ENCODE measurements at places on chromosomes 16 and 17.

DNA sequence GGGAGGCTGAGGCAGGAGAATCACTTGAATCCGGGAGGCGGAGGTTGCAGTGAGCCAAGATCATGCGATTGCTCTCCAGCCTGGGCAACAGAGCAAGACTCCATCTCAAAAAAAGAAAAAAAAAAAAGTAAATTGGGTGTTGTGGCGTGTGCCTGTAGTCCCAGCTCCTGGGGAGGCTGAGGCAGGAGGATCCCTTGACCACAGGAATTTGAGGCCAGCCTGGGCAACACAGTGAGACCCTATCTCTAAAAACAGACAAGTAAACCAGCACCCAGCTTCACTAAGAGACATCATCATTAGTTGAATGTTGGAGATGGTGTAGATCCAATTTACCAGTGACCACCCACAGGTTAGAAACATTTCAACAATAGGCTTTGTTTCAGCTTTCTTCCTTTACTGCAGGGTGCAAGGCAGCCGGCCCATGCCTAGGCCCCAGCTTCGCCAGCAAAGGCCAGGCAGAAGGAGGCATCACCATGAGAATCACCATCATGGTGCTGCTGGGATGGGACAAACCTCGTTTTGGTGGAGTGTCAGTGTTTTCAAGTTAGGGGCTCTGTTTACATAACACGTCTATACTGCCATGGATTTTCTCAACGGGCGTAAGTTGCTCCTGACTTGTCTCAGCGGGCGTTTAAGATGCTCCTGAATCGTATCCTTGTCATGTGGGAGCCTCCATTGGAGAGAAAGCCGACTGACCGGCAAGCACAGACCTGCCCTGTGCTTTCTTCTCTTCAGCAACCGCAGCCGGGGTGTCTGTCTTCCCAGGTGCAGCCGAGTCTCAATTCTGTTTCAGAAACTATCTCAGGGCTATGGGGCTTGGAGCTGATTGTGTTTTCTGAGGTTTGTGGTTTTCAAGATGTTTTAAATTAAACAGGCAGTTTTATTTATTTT lies 7.3 kb downstream of the TCF25 start:
- no peak for DNase-seq

GRCh38 chr16:84836234-84836647 lies 16.5 kb downstream of the CRISPLD2 start:
- no peak for DNase-seq

DNA sequence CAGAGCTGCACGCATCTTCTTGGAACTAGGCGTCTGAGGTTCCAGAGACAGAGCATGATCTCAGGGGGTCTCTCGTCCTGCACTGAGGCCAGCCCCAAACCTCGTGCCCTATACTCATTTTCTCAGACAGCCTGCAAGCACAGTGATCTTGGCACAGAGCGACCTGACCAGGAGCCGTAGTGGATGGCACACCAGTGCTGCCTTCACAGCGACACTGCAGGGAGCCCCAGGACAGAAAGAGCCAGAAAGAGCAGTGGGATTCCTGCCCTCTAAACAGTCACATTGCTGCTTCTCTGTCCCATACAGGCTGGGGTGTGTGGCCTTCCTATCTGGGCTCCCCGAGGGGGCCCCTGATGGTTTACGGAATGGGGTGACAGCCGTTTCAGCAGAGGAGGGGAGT lies 131.0 kb downstream of the RBFOX3 start:
- no peak for DNase-seq

DNA sequence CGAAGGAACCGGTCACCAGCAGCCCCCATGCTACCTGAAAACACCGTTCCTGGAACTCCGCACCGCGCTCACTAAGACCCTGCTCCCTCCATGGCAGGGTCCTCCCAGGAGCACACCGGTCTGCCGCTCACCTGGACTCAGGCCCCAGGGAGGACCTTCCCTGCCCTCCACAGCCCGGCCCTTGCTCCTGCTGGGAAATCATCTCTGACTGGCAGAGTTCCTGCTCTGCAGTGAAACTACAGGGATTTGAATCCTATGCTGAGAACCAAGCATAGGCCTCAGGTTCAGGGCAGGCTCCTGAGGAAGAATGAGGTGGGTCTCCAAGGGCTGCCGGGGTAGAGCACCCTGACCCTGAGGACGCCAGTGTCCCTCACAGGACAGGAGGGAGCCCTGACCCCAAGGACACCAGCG lies 88.5 kb downstream of the KCNJ12 start:
- DNase-seq: no peak

DNA sequence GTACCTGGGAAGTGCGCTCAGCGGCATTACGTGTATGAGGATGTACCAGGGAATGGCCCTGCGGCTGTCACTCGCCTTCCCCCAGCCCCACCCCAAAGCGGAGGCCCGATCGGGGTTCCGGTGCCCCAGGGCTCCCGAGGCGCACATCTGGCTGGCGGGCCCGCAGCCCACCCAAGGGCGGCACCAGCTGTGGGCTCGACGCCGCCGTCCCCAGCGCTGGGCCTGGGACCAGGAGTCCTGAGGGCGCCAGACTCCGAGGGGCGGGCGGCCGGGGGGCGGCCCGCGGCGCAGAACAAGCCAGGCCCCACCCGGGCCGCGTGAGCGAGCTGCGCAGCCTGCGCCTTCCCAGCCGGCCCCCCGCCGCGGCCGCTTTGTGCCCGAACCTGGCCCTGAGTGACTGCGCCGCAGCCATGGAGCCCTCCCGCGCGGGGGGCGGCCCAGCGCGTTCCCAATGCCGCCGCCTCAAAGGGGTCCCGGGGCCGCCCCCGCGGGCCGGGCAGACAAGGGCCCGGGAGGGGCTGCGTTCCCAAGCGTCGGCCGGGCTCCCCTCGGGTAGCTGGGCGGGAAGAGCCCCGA lies 17.4 kb downstream of the ZNF423 start:
- DNase-seq: no peak
